Epithelial cell of proximal tubule (primary cell): ENCODE measurements at places on chromosomes 13 and 19.

GRCh38 chr19:57171551-57172081 is 4.3 kb upstream of the DUXA start:
- no peak for DNase-seq

- DNase-seq, result peak; percentile 94
Measured at GRCh38 chr13:89514534-89515312, 1832.8 kb upstream of the MIR17HG start.

GRCh38 chr13:36549755-36550154 is 117.5 kb downstream of the CCNA1 start:
- no peak for DNase-seq

DNA sequence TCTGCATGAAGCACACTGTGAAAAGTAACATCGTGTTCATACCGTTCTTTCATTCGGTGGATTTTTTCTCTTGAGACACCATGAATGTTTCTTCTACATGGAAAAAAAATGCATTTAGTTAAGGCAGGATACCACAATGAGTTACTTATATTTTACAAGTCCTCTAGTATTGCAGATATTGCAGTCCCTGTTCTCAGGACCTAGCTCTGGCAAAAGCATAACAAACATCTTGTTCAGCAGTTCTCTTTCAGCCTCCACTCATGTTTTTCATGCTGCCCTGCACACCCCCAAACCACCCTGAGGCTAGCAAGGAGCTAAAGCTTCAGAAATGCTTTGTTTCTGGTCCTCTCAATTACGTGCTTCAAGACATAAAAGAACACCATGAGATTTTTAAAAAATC is 24.8 kb downstream of the N4BP2L1 start:
- no peak for DNase-seq

- no peak for DNase-seq
Measured at GRCh38 chr13:40470660-40471059, 195.8 kb downstream of the FOXO1 start.

DNA sequence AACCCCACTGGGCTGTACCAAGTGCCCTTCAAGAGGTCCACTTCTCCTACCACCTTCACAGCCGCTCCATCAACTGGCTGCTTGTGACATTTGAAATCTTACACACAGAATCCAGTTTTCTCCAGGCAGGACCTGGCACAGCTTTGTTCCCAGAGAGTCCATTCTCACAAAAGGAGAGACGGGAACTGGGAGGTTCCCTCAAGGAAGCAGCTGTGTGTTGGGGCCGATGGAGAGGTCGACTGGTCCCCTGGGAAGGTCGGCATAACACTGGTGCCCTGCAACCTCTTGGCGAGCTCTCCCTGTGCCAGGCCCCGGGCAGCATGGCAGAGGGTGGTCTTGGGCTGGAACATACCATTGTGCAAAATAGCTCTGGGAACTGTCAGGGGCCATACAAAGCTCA is 21.5 kb downstream of the ELL start:
- no peak for DNase-seq

DNA sequence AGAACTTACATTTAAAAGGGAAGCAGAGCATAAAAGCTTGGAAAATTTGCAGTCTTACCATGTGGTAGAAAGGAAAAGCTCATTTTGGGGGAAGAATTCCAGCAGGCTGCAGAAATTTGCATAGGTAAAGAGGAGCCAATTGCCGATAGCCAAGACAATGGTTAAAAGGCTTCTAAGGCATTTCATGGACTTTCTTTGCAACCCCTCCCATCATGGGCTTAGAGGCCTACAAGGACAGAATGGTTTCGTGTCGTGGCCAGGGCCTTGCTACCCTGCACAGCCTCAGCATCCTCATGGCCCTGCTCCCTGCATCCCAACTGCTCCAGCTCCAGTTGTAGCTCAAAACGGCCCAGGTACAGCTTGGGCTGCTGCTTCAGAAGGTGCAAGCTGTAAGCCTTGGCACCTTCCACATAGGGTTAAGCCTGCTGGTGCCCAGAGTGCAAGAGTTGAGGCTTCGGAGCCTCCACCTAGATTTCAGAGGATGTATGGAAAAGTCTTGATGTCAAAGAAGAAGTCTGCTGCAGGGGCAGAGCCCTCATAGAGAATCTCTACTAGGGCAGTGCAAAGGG is 420.3 kb downstream of the PCDH17 start:
- no peak for DNase-seq

DNA sequence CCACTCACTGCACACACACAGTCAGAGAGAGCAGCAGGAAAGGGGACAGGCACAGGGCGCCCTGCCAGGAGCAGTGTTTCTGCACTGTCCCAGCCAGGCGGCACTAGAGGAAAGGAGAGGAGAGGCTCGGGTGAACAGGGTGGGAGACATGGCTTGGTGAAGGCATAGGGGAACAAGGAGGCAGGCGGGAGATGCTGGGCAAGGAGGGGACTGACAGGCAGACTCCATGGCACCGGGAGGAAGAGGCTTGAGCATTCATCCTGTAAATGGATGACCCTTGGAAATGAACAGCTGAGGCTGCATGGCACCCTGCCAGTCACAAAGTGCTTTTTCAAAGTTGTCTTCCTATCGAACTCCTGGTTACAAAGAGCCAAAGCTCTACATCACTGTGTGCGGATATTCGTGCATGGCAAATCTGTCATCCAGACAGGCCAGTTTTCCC is 22.4 kb downstream of the MED26 start:
- DNase-seq, result no peak

DNA sequence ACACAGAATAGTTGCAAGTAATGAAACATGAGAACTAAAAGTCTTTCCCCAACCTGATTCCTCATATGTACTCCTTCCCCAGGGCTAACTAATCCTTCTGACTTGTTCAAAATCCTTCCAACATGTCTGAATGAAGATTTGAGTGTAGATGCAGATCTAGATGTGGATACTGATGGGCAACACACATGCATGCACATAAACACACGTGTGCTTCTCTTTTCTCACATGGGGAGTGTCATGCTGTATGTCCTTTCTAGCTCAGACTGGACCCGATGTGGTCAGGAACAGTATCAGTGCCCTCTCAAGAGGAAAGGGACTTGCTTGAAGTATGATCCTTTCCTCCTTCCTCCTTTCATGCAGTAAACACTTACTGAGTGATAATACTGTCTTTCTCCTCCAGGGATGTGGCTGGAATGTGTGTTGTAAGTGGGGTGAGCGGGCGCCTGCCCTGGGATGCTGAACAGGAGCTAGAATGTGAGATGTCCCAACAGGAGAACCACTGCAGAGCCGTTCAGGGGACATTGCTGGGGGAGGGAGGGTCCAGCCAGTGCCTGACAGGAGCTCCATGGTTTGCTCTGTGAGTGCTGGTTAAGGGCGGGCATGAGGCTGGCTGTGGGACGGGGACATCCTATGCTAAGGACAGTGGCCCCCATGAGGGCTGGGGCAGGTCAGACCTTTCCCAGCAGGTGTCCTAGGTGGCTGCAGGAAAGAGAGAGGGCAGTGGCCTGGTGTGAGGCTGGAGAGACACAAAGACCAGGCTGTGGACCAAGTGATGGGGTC is 146.9 kb downstream of the TEX29 start:
- no peak for DNase-seq

DNA sequence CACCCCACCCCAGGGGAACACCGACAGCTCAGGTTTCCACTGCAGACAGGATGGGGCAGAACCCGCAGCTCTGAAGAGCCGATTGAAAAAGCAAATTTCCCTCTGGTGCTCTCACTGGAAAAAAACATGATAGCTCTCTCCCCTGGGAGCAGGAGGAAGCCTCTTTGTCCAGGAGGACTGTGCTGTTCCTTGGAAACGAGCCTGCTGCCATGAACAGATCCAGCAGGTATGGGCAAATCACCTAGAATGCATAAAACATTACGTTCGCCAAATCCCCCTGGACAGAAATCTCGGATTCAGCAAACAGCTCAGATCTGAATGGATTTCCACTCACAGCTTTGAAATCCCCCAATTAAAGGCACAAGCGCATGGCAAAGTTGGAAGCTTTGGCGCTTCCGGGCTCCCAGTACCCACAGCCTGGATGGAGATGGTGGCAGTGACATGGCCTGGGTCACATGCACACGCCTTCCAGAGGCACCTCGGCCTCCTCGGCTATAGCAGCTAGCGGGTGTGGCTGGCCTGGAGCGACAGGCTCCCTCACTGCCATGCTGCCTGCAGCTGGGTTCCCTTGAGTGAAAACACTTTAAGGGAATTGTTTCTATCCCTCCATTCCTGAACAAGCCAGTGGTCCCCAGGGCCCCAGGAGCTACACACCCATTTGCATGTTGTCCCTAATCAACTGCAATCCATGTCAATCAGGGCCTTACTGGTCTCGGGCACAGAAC is 59.1 kb downstream of the CEBPG start:
- no peak for DNase-seq

DNA sequence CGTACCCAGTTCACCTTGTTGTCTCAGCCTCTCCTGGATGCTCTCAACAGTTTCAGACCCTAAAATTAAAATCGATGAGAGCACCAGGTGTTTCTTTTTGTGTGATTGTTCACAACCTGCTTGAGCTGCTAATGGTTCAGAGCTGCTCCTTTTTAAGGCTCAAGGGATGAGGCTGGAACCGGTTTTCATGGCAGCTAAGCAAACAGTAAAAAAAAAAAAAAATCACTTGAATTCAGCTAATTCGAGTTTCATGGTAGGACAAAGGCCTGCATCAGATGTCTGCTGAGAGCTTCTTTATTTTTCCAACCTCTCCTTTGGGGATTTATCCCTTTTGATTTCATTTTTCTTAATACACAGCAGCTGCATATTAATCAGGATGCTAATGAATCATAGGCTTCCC is 6.5 kb downstream of the SYCE2 start:
- DNase-seq, result no peak

GRCh38 chr13:105266615-105267014 is 1268.8 kb downstream of the EFNB2 start:
- no peak for DNase-seq

DNA sequence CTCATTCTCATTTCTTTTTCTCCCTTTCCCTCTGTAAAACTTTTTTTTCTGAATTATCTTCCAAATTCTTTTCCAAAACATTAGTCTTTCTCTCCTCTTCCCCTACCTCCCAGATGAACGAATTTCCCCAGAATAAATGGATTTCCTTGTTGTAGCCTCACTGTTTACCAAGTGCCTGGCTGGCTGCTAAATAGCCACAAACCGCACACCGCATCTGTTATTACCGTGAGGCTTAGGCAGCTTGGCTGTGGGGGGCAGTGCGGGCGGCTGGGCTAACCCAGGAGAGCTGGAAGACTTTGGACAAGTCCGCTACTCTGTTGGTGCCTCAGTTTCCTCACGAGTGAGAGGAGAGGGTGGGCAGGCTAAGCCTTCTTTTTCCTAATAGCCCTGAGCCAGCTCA is 10.7 kb downstream of the IL17D start:
- no peak for DNase-seq

DNA sequence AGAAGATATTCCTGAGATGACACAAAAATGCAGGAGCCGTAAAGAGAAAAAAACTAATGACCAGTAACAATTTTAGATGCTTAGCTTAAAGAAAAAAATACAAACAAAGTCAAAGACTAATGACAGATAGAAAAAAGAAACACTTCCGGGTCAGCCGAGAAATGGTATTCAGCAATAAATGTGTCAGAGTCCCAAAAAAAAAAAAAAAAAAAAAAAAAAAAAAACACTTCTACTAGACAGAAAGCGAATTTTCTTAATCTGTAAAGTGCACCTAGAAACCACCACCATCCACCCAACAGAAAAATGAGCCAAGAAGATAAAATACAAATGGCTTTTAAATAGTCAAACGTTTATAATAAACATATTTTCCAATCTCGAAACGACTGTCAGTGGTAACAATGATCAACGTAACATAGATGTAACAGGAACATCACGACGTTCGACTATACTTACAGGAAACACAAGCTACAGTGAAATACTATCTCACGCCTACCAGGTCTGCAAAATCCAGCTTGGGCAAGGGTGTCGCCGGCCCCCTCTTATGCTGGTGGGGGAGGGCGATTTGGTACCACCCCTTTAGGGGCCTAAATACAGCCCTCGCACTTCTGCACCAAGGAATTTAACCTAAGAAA is 10.6 kb downstream of the ABHD17A start:
- DNase-seq, result no peak

GRCh38 chr19:39825093-39825463 is 8.9 kb downstream of the DYRK1B start:
- no peak for DNase-seq

GRCh38 chr19:3544742-3545668 is 6.0 kb downstream of the TEKTIP1 start:
- DNase-seq, result no peak

GRCh38 chr19:55447421-55448174 is 4.5 kb upstream of the SHISA7 start:
- no peak for DNase-seq

- no peak for DNase-seq
Measured at GRCh38 chr19:34345947-34346351, 19.0 kb upstream of the GPI start.

- peak; percentile 47 for DNase-seq
Measured at GRCh38 chr13:79679334-79679733, 198.4 kb downstream of the NDFIP2 start.

GRCh38 chr19:15195371-15196334 is 5.1 kb downstream of the NOTCH3 start:
- no peak for DNase-seq

- DNase-seq, result no peak
Measured at GRCh38 chr13:99740251-99740979, 231.2 kb downstream of the ZIC5 start.

GRCh38 chr19:9865732-9866501 is 30.8 kb downstream of the PIN1 start:
- no peak for DNase-seq

GRCh38 chr13:46038296-46038695 is 14.2 kb downstream of the ZC3H13 start:
- no peak for DNase-seq

- DNase-seq, result no peak
Measured at GRCh38 chr13:39616087-39616694, 13.2 kb upstream of the LHFPL6 start.

GRCh38 chr13:108508263-108508662 is 121.1 kb upstream of the MYO16 start:
- no peak for DNase-seq

DNA sequence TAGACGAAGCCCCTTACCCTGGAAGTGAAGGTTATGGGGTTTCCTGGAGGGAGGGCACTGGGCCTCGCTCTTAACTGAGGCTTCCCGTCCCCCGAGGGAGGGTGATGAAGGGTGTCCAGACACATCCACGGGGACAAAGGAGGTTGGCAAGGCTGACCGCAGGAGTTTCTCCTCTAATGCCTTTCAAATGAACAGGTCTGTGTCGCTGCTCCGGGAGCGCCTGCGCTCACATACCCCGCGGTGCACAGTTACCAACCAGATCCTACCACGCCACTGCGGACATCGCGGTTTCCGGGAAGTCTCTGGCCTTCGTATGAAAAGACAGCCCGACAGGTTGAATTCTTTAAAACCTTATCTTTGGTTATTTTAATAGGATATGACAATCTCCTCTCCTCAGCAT is 41.3 kb downstream of the IRS2 start:
- DNase-seq, result no peak

- no peak for DNase-seq
Measured at GRCh38 chr19:35299523-35300338, 7.8 kb downstream of the MAG start.

DNA sequence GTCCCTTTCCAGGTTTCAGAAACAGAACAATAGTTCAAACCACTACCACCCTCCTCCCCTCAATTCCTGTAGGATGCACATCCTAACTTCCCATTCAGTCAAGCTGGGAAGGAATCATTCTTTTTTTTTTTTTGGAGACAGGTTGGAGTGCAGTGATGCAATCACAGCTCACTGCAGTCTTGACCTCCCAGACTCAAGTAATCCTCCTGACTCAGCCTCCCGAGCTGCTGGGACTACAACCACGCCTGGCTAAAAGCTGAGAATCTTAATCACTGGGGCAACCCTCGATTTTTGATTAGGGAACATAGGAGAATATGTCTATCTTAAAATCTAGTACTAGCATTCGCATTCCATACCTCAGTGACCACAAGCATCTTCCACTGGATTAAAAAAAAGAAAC is 146.2 kb downstream of the ABCC4 start:
- no peak for DNase-seq
